NCI-H510A (cell line): ENCODE measurements at places on chromosomes 6 and 20.

GRCh38 chr20:7358670-7359069 is 581.6 kb downstream of the HAO1 start:
- DNase-seq = no peak

- no peak for DNase-seq
These were observed 39.3 kb downstream of the GFOD1 start for GRCh38 chr6:13447949-13448724.

DNA sequence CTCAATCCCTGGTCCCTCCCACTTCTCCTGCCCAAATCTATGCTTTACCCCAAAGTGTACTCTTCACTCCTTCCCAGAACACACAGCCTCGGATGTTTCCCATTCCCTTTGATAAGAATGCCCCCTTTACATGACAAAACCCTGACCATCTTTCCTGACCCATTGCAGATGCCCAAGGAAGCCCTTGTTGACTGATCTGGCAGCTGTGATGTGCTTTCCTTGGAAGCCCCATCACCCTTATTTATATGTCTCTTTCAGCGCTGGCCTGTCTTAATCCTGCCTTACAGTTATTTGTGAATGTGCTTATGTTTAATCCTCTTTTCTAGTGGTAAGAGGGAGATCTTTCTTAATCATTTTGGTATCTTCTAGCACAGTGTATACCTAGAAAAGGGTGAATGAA is 523.1 kb downstream of the CD83 start:
- no peak for DNase-seq

- DNase-seq = no peak
These were observed 38.4 kb upstream of the OCSTAMP start for GRCh38 chr20:46588532-46589511.

GRCh38 chr6:77337392-77337791 is 125.9 kb downstream of the HTR1B start:
- DNase-seq = no peak

GRCh38 chr6:121993362-121993761 is 406.1 kb upstream of the HSF2 start:
- no peak for DNase-seq

DNA sequence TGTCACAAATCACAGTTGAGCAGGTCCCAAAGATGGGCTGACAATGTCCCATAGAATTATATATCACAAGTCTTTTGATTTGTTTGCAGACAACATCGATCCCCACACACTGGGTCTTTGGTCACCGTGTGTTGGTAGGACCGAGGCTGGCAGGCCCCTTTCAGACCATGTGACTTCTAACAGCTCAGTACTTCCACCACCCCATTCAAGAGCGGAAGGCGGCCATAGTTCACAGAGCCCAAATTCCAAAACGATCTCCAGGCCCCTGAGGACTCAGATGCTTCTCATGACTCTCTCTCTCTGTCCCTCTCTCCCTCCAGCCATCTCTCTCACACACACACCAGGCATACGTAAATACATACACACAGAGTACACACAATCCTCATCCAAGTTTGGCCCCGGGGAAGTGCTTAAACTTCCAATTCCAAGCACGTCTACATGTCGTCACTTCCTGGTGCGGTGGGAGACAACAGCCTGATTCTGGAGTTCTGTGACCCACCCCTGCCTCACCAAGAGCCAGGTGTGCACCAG is 155.9 kb upstream of the INSM1 start:
- peak; percentile 82 for DNase-seq

DNA sequence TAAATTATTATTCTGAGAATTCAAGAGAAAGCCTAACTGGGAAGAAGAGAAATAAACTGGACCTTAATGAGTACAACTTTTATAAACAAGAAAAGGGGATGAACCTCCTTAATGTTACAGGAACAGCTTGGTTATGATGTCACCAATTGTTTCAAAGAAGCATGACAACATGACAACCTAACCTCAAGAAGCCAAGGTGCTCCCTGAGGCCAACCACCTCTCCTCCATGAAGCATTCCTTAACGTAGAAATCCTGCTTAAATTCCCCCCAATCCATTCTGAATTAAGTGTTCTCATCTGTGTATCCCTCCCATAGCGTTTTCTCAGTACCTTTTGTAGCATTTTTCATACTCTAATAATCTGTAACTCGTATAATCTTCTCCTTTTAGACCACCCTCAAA is 1.7 kb downstream of the HBS1L start:
- no peak for DNase-seq

GRCh38 chr20:64056889-64057627 is 5.9 kb upstream of the TCEA2 start:
- no peak for DNase-seq

GRCh38 chr6:4017058-4017739 is 61.7 kb downstream of the FAM217A start:
- DNase-seq = no peak

GRCh38 chr20:36802326-36803222 is 29.0 kb upstream of the DSN1 start:
- DNase-seq = no peak

DNA sequence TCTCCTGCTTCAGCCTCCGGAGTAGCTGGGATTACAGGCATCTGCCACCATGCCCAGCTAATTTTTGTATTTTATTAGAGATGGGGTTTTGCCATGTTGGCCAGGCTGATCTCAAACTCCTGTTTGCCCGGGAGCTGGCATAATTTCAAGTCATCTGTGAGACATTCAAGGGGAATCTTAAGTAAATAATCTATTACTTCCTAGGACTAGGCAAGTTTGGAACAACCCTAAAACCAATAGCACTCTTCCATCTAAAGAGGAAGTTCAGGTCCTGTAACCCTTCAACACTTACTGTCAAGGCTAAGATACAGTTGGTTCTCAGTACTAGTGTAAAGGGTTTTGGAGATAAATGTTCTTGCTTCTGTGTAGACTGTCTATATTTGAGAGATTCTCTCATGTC is 267.8 kb upstream of the IRAK1BP1 start:
- no peak for DNase-seq

DNA sequence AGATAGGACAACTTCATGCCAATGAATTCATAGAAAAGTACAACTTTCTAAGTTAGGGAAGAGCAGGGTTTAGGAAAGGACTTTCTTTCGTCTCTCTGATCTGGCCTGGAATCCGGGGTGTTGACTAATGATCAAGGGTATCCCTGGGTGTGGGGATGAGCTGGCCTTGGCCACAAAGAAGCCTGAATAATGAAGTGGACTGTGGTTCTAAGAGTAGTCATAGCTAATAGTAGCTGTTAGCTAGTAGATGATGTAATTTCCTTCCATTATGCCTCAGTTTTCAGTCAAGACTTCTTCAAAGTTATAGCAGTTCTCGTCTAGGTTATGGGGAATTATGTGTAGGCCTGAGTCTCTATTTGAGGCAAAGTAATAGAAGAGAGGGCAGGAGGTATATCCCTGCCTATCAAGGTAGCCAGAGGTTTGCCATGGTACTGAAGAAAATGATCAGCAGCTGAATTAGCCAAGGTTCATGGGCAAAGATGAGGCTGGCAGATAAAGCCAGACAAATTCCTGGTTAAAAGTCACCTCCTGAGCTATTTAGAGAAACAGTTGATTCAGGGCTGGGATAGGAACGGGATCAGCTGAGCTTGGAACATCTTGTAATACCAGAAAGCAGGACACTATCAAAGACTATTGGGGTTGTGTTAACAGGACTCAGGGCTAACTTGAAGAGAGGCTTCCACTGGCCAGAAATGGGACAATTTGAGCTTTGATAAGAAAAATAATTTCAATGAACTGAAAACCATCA is 18.7 kb upstream of the TRPC4AP start:
- DNase-seq = no peak
